ENCODE measurements at places on chromosomes 3 and 15. TPM values are rescaled to one million over a fixed set of nuclear protein-coding genes. Genes with fewer than 3 reads are reported as not detected.

Gene RBPMS2
- not detected for total RNA-seq

DNA sequence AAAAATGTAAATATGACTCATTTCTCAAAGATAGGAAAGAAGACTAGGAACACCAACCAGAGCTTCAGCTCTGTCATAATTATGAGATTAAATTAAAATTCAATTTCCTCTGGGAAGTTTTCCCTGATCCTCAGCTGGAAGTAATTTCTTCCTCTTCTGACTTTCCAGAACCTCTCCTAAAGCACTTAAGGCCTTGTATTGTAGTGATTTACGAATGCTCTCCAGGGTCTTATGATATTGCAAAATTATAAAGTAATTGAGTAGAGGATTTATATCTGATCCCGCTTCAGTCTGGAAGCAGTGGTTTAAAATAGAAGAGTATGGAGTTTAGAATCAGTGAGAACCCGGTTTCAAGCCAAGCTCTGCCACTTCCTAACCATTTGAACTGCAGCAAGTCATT is 279.8 kb downstream of the ZPLD1 start:
- H3K4me3 ChIP-seq: no peak overlapping the region
- H3K27me3 ChIP-seq: no peaks in the 10 kb centered on the region
- H3K36me3 ChIP-seq: no peaks in the 10 kb centered on the region
- no peak overlapping the region for H3K27ac ChIP-seq

GRCh38 chr3:177102553-177102952 is 94.7 kb downstream of the TBL1XR1 start:
- DNase-seq: no peak
- H3K4me3 ChIP-seq: no peak overlapping the region
- H3K36me3 ChIP-seq: no peaks in the 10 kb centered on the region

Gene NANOGP8
- total RNA-seq: not detected

Gene TRIM42
- not detected for total RNA-seq

DNA sequence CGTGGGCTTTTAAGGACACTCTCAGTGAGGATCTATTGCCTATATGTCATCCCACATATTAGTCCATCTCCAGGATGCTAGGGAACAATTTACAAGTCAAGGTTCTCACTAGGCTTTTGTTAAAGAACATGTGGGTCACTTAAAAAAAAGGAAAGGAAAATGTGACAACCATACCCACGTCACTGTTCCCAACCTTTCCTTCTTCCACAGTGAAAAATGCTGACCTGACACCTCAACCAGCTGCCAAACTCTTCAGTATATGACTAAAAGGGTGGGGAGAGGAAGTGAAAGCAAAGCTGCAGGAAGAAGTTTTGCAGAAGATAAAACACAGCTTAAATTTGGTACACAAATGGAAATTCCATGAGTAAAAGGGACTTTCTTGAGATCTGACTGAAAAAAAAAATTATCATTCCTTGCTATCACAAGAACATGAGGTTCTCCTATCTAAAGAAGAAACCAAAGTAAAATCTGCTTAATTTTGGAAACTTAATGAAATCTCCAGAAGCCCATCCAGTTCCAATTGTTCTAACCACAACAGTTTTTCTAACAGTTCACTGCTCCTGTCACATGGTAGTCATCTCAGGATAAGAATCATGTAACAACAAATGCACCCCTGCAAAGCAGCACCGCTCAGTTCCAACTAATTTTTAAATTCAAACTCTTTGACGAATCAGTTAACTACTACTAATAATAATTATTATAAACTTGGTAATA is 117.0 kb upstream of the TSPAN3 start:
- no peak overlapping the region for H3K27ac ChIP-seq
- no peak for DNase-seq
- no peaks in the 10 kb centered on the region for H3K27me3 ChIP-seq
- peaks cover 17% of the 10 kb centered on the region for H3K4me1 ChIP-seq

DNA sequence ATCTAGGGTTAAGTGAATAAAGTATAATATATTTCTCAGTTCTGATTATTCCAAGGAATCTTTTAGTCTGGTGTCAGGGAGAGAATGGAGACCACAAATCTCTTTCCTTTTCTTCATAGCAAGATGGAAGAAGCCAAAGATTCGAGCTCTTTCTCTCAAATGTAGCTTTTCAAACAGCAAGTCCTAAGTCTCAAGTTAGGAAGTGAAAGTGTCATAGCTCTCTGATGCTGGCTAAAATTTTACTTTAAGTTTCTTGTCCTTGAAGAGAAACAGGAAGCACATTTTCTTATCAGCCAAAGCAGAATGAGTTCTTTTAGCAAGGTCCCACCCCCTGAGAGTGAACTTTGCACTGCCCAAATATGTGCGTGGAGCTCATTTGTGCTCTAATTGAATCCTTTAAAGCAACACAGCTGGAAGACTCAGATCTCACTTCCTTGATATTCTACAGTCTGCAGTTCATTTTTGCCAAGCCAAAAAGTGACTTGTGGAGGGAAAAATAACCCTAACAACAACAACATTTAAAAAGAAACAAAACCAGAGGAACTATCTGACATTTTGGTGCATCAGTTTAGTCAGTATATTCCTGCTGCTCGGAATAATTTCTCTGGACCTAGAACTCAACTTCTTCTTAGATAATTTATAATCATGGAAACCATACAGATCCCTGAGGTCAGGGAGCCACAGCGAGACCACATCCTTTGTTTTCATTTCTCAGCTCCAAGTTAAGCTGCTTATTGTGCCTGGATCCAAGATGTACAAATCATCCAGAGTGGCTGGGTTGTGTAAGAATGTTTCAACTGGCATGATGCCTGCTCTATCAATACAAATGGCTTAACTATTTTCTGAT is 238.7 kb upstream of the P2RY1 start:
- H3K27ac ChIP-seq: peak overlapping the region; percentile 28
- no peaks in the 10 kb centered on the region for H3K27me3 ChIP-seq
- H3K4me1 ChIP-seq: peaks cover 11% of the 10 kb centered on the region
- H3K4me3 ChIP-seq: no peak overlapping the region
- no peak for DNase-seq

GRCh38 chr3:155270485-155271342 is 22.8 kb downstream of the STRIT1 start:
- no peaks in the 10 kb centered on the region for H3K27me3 ChIP-seq
- no peak overlapping the region for H3K4me3 ChIP-seq
- no peak for DNase-seq

GRCh38 chr15:97903971-97904572 is 56.4 kb upstream of the ARRDC4 start:
- no peak overlapping the region for H3K27ac ChIP-seq
- no peaks in the 10 kb centered on the region for H3K27me3 ChIP-seq
- no peaks in the 10 kb centered on the region for H3K36me3 ChIP-seq
- DNase-seq: no peak
- no peak overlapping the region for H3K4me3 ChIP-seq

GRCh38 chr3:7678521-7678920 is 817.6 kb downstream of the GRM7 start:
- no peaks in the 10 kb centered on the region for H3K36me3 ChIP-seq
- H3K4me1 ChIP-seq: no peaks in the 10 kb centered on the region
- H3K27me3 ChIP-seq: no peaks in the 10 kb centered on the region
- DNase-seq: no peak
- H3K4me3 ChIP-seq: no peak overlapping the region
- H3K27ac ChIP-seq: no peak overlapping the region

- H3K4me1 ChIP-seq: no peaks in the 10 kb centered on the region
- H3K36me3 ChIP-seq: no peaks in the 10 kb centered on the region
- peak; percentile 25 for DNase-seq
- H3K27me3 ChIP-seq: peaks cover 13% of the 10 kb centered on the region
- H3K27ac ChIP-seq: no peak overlapping the region
These were observed 18.9 kb downstream of the PTH1R start for GRCh38 chr3:46896386-46896785.

- peaks cover 24% of the 10 kb centered on the region for H3K4me1 ChIP-seq
- no peak overlapping the region for H3K27ac ChIP-seq
- H3K27me3 ChIP-seq: no peaks in the 10 kb centered on the region
- no peak for DNase-seq
- no peaks in the 10 kb centered on the region for H3K36me3 ChIP-seq
- H3K4me3 ChIP-seq: no peak overlapping the region
These were observed 12.9 kb downstream of the AMOTL2 start for GRCh38 chr3:134361162-134361835.

DNA sequence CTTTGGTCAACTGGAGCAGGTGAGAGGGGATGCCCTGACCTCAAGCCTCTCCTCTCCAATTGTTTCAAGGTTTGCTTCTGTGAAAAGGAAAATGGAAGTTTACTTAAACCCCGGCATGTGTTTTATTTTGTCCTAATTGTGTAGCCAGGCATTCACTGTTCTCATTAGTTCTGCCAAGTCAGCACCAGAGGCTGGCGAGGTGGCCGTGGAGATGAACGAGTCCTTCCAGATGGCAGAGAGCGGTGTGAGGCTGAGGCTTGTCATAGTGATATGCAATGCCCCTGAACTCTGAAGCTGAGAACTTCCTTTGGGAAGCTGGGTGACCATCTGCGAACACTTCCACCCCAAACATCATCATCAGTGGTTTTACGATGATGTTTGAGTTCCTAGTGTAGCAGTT is 199.6 kb downstream of the TJP1 start:
- no peaks in the 10 kb centered on the region for H3K27me3 ChIP-seq
- H3K27ac ChIP-seq: no peak overlapping the region
- H3K4me3 ChIP-seq: no peak overlapping the region
- DNase-seq: no peak
- no peaks in the 10 kb centered on the region for H3K36me3 ChIP-seq

GRCh38 chr3:44712455-44713075 is at the start of gene ZNF502:
ZNF502 (plus strand) TSS chr3:44712660; CDS start chr3:44720262, 7,602 bp downstream.
- H3K4me1 ChIP-seq: peaks cover 6% of the 10 kb centered on the region
- H3K27ac ChIP-seq: no peak within 1 kb of the TSS
- H3K36me3 ChIP-seq: no peaks in the 10 kb centered on the region
- H3K4me3 ChIP-seq: peak within 1 kb of the TSS; percentile 76

DNA sequence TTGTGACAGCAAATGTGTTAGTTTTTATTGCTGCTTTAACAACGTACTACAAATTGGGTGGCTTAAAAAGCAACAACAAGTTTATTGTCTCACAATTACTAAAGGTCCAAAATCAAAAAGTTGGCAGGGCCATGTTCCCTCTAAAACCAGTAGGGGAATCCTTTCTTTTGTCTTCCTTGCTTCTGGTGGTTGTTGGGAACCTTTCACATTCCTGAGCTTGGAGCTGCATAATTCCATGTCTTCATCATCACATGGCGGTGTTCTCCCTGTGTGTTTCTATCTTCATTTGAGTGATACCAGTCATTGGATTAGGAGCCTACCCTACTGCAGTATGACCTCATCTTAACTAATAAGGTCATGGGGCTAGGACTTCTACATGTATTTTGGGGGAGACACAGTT is 7.4 kb downstream of the SPRED1 start:
- no peaks in the 10 kb centered on the region for H3K4me1 ChIP-seq
- DNase-seq: no peak
- H3K36me3 ChIP-seq: no peaks in the 10 kb centered on the region
- no peaks in the 10 kb centered on the region for H3K27me3 ChIP-seq
- H3K27ac ChIP-seq: no peak overlapping the region
- H3K4me3 ChIP-seq: no peak overlapping the region
